ENCODE measurements at places on chromosomes 6 and 20.
A peak's percentile ranks its signal among the peaks of the same experiment; 100 is the strongest.

GRCh38 chr20:11521476-11522365, 396.0 kb upstream of the BTBD3 start:
- DNase-seq = no peak

GRCh38 chr6:96626759-96627364, 63.9 kb downstream of the FHL5 start:
- DNase-seq = no peak

DNA sequence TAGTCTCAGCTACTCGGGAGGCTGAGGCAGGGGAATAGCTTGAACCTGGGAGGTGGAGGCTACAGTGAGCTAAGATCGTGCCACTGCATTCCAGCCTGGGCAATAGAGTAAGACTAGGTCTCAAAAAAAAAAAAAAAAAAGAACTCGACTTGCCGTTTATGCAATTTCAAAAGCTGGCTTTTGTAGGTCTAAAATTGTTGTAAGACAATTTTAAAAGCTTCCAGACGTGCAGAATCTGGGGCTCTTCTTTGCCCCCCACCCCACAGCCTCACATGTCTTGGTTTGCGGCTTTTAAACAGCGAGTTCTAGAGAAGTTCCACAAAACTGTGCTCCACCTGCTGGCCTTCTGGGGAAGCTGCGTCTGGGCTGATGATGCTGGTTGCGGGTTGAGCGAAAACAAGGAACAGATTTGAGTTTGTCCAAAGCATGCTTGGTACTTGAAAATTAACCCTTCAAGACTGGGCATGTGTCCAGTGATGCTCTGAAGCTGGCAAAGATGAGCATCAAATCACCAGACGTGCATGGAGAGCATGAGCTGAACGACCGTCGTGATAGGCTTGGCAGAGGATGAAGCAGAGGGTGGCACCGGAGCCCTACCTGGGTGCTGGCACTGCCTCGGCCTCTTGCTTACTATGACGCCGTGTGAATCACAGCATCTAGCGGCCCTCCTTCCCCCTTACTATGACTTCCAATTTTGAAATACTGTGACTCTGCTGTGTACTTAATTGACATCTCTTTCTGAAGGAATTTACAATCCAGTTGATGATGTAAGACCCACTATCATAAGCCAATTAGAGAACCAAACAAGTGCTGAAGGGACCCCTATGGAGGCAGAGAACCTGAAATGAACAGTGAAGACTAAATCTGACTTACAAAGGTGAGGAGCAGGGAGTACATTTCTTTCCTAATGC, 171.4 kb downstream of the GMPR start:
- peak; percentile 63 for DNase-seq

- no peak for DNase-seq
These were observed 6.2 kb downstream of the CSE1L start for GRCh38 chr20:49052334-49052733.

DNA sequence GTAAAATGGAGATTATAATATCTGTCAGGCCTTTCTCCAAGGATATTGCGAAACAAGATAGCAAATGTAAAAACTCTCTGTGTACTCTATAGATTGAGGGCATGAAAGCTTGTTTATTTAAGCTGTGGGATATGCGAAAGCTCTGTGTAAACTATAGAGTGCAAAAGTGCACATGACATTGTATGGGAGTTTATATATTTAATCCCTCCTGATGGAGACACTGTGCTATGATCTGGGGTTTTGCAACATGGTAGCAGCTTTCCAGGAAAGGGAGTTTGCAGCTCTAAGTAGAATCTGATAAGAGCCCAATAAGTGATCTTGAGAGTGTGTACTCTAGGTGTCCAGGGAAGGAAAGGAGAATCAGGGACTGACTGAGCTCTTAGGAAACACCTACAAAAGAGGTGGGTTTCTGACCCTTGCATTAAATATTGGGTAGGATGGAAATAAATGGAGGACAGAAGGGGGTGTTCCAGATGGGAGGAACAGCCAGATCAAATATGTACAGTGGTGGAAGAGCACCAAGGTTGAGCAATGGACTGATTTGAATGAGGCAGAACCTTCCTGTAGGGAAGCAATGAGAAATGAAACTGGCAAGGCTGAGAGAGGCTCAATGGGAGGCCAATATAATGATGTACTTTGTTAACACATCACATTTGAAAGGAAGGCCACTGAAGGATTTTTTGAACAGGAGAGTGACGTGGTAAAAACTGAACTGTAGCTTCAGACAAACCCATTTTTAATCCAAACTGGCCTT, 450.1 kb downstream of the GJA1 start:
- no peak for DNase-seq

- DNase-seq = no peak
These were observed 58.0 kb downstream of the LRRC1 start for GRCh38 chr6:53852805-53853204.

DNA sequence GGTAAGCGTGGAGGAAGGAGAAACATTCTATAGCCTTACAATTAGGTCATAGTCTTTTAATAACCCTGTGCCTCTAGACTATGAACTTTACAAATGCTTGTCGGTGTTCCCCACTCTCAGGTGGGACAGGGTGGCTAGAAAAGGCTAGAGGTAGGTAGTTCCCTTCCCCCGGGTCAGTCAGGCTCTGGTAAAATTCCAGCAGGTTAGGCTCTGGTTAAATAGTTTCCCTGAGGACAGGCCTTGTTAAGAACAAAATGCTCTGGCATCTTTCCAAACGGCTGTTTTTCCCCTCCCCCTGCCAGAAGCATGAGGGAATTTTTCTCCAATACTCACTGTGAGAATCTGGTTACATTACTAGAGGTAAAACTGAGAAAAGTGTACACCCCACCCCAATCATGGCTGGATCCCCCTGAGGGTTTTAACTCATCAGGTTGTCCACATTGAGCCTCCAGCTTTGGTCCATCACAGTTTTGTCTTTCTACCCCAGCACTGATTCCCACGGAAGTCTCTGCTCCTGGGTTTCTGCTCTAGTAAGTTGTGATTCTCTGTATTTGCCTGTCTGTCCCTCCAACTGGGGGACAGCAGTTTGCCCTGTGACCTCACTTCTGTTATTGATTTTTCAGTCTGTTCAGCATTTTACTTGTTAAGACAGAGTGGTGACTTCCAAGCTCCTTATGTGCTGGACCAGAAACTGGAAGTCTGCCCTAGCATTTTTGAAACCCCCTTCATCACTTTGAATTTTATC, 84.7 kb upstream of the ADGRF1 start:
- DNase-seq = no peak

GRCh38 chr6:131954059-131954774, 3.0 kb upstream of the CCN2 start:
- no peak for DNase-seq
